ENCODE measurements at places on chromosomes 1 and 21.

DNA sequence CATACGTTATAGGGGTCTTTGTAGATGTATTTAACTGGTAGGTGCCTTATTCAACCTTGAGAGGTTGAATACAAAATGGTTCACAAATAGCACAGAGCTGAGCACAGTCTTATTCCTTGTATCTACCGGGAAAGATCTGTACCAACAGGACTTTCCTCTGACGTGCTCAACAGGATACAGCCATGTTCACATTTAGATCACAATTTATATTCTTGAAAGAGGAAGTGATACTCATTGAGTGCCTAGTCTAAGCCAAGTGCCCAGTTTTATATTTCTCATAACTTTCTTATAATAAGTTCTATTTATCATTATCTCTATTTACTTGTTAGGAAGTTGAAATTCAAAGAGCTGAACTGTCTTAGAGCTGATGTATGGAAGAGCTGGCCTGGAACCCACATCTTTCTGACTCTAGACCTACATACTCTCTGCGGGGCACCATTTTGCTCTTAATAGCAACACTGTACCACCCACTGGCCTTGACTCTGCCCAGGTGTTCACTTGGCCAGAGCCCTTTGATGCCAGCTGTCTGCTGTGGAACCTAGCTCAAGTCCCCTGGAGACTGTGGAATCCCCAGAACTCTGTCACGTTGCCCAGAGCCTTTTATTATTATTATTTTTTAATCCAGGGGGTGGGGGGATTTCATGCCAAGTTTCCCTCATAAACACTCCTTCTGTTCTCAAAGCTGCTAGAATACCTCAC lies 156.2 kb downstream of the TPR start:
- no peak for DNase-seq

DNA sequence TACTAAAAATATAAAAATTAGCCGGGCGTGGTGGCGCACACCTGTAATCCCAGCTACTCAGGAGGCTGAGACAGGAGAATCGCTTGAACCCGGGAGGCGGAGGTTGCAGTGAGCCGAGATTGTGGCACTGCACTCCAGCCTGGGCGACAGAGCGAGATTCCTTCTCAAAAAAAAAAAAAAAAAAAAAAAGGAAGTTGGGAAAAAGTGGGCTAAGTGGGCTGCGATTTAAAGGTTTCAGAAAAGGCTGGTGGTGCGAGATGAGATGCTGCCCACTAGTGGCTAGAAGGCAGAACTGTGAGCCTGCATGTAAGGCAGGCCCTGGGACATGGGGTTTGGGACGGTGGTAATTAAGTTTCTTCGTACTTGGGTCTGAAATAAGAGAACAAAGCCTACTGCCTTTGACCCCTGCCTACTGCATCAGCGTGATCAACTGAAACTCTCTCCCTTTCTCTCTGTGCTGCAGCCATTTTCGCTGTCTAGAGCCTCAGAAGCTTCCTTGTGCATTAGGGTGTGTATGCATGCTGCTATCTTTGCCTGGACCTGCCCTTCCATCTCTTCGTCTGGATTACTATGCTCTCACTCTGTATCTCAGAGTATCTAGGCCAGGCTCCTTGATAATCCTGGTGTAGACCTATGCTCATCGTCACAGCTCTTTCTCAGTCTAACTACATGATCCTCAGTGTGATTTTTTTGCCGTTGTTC lies 12.4 kb downstream of the FMOD start:
- DNase-seq = peak; percentile 71

DNA sequence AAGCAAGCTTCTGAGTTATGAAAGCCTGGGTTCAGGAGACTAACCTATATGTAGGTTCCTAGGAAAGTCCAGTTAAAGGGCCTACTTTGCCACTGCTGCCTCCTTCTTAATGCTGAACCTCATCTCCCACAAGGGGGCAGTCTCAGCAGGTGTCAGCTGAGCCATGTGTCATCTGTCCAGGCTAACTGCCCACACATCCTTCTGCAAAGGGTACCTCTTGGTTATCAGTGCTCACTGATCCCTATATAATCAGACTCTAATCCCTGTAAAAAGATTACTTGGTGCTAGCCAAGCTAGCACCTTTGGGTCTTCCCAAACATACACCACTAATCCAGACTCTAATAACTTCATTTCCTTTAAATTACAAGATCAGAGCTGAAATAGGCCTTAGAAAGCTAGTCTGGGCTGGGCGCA lies 9.0 kb downstream of the PRDX1 start:
- DNase-seq = peak; percentile 51

- DNase-seq = peak; percentile 79
Measured at GRCh38 chr1:68051475-68051874, 1.0 kb upstream of the DIRAS3 start.

GRCh38 chr1:96427616-96428015 lies 294.0 kb upstream of the PTBP2 start:
- DNase-seq = no peak

GRCh38 chr1:51464828-51465227 lies 54.2 kb downstream of the EPS15 start:
- no peak for DNase-seq

DNA sequence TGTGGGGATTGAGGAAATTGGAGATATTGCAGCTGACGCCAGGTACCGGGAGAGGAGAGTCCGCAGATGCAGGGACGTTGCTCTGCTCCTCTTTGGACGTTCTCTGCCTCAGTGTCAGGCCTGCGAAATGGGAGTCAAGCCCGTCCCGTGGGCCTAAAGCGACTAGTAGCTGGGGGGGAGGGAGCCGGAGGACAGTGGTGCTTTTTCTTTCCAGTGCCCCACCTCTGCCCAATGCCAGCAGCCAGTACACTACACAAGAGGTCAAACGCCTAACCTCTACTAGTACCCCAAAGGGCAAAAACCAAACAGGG lies 413.6 kb upstream of the ESRRG start:
- no peak for DNase-seq

DNA sequence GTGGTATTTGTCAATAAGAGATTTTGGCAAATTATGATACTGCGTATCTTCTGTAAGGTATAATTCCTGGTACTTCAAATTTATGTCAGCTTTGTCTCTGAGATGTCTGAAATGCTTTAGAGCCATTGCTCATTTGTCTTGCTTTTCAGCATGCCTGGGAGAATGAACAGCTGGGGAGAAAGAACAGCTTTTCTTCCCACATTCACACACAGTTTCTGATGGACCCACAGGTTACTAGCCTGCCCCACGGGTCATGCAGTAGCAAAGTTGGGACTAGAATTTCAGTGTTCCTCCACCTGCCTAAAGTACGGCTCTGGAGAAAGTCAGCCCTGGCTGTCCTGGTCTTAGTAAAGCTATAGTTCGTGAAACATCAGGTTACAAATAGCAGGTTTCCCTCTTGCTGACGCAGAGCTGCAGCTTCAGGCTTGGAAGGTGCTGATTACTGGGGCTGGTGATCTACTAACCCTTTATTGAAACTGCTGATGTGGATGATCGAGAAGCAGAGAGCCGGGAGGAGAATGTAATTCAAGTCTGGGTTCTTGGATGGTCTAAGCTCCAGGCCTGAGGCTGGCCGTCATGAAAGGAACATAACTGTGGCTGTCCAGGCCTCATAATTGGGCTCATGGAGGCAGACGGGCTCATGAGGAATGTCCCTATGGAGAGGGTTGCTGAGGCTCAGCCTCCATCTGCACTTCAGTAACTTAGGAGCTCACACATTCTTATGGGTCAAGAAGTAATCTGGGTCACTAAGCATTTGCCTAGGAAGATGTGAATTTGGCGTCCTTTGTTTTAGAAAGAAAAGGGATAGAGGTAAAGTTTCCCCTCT lies 12.4 kb downstream of the GALNT2 start:
- DNase-seq = no peak

DNA sequence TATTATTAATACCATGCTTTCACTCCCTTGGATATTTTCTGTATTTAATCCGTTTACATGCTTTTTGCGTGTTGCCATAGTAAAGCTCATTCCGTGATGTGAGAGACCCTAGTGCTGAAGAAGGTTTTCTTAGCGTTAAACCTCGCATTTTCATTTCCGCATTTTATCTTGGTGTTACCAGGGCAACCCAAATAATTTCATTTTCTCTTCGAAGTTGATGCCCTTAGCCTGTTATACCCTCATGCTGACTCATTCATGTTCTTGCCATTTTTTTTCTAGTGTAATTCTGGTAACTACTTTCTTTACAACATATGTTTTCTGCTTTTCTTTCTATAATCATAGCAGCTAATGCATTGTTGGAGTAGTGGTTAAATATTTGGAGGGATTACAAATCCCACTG lies 37.2 kb downstream of the LRRC8C start:
- DNase-seq = no peak

DNA sequence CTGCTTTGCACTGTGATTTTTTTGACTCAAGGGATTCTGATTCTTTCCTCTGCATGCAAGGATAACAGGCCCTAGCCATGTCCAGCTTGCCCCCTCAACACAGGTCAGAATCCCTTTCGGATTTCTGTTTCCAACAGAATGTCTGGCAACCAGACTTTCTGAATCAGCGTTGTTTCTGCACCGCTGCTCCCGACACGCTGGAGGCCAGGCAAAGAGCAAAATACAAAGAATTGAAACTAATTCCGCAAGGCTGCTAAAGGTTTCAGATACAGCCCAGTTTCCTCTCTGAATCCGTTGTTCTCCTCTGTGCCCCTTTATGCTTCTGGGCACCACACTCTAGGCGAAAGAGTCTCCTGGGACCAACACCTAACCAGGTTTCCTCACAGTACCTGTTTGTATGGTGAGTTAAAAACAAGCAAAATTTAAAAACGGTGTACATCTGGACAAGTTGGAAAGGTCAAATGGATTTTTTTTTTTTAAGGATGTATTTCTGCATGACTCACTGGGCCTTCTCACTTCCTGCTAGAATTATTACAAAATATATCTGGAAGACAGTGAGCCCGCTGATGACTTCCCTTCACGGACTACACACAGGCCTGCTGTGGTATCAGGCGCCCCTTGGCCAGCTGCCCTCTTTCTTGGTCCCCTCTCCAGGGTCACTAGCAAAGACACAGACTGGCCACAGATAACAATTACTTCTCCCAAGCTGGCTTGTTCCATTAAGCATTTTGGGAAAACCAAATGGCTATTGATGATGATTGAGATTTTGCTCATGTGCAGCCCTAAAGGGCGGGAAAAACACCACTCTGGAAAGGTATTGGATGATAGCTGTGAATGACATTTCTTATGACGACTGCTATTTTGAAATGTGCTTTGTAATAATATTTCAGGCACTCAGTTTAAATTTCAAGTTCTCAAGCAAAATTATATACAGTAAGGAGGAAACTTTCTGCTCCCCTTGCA lies 118.3 kb downstream of the TGFB2 start:
- DNase-seq = peak; percentile 86

- DNase-seq = no peak
Measured at GRCh38 chr1:31564606-31564989, 11.7 kb upstream of the TINAGL1 start.

DNA sequence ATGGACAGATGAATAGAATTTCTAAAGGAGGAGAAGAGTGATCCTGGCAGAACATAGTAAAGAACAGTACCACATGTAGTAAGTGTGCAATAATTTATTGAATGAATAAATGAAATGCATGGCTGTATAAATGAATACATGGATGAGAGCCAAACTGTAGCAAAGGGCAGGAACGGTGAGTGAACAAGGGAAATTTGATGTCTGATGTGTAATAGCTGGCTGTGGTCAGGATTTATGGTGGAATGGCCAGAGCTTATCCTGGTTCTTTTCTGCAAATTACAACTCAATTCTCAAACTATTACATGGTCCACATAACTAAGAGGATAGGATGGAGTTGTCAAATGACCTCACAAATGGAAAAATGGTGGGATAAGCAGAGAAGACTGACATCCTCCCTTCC lies 43.2 kb upstream of the ARHGAP29 start:
- DNase-seq = no peak

DNA sequence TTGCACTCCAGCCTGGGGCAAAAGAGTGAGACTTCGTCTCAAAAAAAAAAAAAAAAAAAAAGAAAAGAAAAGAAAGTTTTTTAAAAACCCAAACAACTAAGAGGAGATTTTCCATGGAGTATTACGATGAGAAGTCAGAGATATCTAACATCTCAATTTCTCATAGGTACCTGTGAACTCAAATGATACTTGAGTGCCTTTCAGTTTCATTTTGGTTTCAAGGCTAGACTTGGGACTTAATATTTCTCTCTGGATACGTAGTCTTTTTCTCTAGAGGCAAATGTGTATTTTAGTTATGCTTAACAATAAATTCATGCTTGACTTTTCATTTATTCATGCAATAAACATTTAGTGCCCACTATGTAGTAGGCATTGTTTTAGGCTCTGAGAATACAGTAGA lies 15.0 kb downstream of the ZYG11B start:
- DNase-seq = no peak

GRCh38 chr1:209675565-209676154 lies 448 bp downstream of the G0S2 start:
- peak; percentile 77 for DNase-seq

DNA sequence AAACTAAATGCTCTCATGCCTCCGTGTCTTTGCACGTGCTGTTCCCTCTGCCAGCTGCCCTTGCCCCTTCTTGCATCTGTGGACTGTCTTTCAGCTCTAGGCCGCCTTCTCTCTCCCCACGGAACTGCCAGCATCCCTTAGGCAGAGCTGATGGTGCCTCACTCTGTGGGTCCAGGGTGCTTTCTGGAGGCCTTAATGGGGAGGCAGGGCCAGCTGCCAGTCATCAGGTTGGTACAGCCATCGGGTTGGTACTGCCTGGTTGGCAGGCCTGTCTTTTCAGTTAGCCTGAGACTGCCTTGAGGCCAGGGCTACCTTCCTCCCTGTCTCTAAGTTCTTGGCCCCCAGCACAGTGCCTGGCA lies 61.4 kb upstream of the TARBP1 start:
- no peak for DNase-seq

DNA sequence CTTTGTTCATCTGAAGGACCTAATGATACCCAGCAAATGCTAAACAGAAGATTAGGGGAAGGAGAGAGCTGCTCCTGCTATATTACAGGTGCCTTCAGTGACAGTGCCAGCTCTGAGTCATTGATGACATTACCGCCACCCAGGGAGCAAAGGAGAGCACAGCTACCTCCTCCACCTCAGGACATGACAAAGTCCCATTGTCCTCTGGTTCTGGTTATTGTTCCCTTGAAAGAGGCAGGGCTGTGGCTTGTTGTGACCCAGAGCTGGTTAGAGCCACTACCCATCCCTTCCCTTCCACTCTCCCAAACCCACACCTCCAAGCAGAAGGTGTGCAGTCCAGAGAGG lies 363.5 kb upstream of the DUSP10 start:
- no peak for DNase-seq

GRCh38 chr1:232378266-232379062 lies 251.5 kb downstream of the SIPA1L2 start:
- no peak for DNase-seq

- no peak for DNase-seq
Measured at GRCh38 chr1:207412845-207413244, 41.3 kb upstream of the CR2 start.

DNA sequence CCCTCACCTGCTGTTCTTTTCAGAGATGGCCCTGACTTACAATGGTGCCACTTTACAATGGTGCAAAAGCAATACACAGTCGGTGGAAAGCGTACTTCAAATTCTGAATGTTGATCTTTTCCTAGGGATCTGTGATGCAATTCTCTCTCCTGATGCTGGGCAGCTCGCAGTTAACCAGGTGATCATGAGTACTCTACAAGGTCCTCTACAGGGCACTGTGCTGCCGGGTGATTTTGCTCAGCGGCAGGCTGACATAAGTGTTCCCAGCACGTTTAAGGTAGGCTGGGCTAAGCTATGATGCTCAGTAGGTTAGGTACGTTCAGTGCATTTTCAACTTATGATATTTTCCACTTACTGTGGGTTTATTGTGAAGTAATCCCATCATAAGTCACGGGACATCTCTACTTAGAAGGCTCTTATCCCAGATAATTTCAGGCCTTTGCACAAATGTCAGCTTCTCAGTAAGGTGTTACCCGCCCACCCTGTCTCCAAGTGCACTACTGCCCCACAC lies 126.5 kb downstream of the KCNN3 start:
- no peak for DNase-seq

Data from right cardiac atrium (tissue), 5 donors.